H54 (cell line): ENCODE measurements at places on chromosomes 1 and 21.

DNA sequence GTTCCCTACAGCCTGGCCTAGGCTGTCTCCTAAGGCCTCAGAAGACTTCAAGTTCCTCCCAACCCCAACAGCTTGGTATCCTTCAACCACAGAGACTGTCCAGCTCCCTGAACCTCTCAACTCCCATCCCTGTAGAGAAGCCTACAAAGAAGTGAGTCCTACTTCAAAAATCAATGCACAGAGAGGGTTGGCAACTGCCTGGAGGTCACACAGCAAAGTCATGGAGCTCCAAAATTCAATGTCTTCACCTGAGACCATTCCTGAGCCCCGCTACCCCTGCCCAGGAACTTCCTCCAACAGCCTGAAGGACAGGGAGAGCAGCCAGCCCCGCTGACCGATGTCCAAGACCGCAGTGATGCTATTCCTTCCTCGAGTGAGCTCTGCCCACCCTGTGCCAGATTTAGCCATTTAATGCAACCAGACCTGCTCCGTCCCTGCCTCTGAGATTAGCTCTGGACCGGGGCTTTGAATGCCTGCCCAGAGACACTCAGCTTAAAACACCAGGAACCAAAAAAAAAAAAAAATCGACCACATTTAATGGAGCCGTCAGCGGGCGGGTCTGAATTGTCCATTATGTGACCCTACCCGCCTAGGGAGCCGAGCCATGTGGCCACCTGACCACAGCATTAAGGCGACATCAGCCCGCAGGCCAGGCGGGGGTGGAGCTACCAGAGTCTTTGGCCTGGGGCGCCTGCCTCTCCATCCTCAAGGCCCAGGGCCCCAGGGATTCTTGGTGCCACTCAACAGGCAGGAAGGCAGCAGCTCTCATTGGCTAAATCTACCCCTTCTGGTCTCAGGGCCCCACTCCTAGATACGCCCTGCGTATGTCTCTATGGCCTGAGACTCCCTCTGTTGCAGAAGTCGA lies 148.6 kb downstream of the SYF2 start:
- DNase-seq, result no peak

DNA sequence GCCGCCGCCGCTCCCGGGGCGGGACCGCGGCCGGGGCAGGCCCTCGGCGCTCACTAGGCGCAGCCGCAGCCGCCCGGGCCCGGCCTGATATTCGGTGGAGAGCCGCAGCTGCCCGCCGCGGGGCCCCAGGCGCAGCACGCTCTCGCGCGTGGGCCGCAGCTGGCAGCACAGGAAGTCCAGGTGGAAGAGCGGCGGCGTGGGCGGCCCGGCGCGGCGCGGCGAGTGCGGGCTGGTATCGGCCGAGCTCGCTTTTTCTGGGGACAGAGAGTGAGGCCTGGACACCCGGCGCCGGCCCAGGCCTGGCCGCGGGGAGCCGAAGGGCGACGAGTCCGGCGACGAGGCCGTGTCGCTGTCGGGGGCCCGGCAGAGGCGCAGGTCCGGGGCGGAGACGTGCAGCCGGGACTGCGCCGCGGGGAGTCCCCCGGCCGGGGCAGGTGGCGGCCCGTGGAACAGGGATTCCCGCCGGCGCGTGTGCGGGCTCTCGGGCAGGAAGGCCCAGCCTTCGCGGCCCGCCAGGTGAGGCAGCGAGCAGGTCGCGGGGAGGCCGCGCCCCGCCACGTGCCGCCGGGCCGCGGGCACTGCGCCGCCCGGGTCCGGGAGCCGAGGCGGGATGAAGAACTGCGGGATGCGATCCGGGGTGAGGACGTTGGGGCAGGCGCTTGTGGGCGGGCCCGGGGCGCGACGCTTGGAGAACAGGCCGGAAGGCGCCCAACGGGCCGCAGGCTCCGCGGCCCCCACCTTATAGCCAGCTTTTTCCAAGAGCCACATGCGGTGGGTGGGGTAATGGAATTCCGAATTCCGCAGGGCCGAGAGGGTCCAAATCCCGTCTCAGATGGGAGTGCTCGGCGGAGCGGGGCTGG lies 1.2 kb downstream of the C2CD4D start:
- no peak for DNase-seq

GRCh38 chr1:212290608-212291007 lies 5.4 kb downstream of the PPP2R5A start:
- DNase-seq, result no peak

DNA sequence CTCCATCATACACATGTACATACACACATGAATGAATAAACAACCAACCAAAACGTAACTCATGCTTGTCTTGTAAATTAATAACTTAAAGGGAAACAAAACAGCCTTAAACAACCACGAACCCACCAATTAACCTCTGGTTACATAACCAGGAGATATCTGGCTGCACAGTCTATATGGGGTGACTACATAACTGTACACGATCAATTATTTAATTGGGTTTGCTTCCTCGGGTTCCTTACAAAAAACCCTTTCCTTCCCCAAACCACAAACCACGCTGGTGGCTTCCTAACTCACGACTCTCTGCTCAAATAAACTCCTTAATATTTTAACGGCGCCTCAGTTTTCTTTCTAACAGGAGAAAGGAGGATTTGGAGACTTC lies 744 bp downstream of the ZNF670 start:
- DNase-seq, result no peak

DNA sequence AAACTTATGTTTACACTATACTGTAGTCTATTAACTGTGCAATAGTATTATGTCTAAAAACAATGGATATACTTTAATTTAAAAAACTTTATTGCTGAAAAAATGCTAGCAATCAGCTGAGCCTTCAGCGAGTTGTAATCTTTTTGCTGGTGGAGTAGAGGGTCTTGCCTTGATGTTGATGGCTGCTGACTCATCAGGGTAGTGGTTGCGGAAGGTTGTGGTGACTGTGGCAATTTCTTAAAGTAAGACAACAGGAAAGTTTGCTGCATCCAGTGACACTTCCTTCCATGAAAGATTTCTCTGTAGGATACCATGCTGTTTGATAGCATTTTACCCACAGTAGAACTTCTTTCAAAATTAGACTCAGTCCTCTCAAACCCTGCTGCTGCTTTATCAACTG lies 234.7 kb upstream of the CSF3R start:
- DNase-seq, result no peak

DNA sequence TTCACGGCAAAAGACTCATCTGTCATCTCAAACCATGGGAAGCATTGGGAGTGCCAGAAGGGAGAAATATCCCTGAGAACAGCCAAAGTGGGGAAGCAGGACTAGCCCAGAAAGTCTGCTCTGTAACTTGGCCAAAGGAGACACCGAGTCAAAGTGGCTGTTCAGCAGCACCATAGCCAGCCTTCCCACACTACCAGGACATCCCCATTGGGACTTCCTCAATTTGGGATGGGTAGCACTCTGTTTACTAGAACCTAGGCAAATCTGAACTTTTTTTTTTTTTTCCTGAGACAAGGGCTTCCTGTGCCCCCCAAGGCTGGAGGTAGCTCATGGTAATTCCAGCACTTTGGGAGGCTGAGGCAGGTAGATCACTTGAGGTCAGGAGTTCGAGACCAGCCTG lies 93.0 kb downstream of the ENAH start:
- DNase-seq, result no peak

DNA sequence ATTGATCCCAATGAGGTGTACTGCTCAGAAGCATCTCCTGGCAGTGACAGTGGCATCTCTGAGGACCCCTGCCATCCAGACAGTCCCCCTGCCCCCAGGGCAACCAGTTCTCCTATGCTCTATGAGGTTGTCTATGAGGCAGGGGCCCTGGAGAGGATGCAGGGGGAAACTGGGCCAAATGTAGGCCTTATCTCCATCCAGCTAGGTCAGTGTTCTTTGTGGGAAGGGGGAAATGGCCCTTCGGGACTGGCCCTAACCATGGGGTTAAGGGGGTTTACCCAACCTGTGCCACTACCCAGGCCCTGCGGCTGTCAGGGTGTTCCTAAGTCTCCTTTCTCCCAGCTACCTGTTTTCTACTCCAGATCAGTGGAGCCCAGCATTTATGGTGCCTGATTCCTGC lies 1.3 kb downstream of the CREB3L4 start:
- DNase-seq, result no peak

- no peak for DNase-seq
These were observed 86.0 kb downstream of the NCAM2 start for GRCh38 chr21:21084179-21084578.

DNA sequence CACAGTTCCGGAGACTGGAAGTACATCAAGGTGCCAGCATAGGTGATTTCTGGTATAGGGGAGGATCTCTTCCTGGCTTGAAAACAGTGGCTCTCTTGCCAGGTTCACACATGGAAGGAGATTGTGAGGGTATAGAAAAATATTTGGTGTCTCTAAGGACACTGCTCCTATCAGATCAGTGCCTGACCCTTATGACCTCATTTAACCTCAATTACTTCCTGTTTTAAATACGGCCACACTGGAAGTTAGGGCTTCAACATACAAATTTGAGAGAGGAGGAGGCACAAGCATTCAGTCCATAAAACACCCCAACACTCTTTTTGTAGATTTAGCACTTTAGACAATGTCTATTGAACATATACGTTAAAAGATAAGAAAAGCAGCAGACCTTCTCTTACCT lies 37.0 kb downstream of the COL6A1 start:
- no peak for DNase-seq

DNA sequence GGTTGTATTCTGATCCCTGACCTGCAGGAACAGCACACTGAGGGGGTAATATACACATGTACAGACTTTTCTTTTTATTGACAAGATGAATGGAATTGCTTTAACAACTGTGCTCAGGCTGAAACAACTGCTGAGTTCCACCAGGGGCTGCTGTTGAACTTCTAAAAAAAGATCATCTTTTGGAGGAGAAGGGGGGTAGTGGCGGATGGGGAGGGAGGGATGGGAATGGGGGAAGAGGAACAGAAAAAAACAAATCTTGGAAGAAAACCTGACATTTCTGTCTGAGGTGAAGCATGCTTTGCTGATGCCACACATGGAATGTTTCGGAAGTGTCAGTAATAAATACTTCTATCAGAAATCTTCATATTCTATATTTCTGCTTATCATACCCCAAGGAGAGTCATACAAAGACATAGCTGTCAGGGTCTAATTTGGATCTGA lies 75.0 kb downstream of the RWDD3 start:
- DNase-seq, result peak; percentile 20

DNA sequence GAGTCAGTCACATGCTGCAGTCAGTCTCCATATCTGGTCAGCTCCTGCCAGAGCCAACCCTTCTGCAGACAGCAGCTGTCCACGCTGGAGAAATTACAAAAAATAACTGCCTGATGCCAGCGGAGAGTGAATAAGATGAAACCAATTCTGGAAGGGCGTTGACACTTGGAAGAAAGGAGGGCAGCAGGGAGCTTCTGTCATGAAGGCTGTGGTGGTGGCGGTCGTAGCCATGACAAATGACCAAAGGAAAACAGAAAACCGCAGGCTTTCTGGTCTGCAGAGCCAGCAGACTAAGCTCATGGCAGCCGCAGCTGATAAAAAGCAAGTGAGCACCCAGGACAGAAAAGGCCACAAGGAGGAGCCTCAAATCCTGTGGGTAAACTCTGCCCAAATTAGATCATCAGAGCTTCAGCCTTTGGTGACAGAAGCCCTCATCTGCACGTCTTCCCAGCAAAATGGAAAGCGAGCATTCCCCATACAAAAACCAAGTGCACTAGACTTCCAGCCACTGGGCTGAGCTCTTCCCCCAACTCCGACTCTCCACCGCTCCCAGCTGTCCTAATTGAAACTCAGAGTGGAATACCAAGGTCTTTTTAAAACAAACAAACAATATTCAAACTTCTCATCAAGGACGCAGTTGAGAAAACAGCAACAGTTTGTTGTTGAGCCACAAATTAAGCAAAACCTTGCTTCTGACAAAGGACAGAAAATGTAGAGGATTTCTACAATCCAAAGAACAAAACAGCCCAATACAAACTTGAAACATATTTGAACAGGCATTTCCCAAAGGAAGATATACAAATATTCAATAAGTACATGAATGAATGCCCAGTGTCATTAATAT lies 28.7 kb downstream of the RSPH1 start:
- DNase-seq, result peak; percentile 42

DNA sequence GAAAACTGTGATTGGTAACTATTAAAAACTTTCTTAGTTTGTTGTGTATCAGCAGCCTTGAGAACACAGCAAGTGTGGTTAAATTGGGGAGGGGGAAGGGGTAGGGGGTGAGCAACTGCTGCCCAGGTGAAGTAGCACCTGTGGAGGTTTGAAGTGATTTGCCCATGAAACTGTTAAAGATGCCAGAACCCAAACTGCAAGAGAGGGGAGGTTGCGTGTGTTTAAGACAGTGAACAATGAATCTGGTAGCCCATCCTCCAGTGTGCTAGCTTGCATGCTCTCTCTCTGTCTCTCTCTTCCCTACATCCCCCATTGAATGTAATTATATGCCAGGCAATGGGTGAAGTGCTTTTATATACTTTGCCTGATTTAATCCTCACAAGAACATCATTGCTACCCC lies 154.7 kb downstream of the RUNX1 start:
- no peak for DNase-seq

DNA sequence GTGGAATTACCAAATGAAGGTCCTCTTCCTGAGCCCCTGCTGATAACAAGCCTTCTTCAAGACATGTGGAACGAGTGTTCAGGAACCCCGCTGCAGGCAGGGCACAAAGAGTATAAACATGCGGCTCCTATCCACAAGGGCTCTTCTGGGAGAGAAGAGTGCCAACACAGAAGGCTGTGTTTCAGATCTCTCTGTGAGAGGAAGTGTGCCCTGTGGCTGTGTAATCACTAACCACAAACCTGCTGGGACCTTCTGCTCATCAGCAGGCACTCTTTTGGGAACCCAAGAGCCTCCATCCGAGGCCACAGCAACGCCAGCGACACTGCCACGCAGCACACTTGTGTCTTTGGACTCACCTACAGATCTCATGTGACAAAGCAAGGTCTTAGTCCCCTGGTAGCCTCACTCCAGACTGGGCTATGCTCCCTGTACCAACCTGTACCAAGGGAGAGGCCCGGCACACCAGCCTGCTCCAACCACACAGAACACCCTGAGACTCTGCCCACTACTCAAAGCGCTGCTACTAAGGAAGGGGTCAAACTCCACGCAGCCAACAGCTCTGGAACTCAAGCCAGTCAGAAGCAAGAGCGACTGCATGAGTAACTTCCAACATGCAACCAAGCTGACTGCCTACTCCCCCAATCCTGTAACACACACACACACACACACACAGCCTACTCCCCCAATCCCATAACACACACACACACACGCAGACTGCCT lies 7.8 kb downstream of the PTTG1IP start:
- DNase-seq, result no peak

DNA sequence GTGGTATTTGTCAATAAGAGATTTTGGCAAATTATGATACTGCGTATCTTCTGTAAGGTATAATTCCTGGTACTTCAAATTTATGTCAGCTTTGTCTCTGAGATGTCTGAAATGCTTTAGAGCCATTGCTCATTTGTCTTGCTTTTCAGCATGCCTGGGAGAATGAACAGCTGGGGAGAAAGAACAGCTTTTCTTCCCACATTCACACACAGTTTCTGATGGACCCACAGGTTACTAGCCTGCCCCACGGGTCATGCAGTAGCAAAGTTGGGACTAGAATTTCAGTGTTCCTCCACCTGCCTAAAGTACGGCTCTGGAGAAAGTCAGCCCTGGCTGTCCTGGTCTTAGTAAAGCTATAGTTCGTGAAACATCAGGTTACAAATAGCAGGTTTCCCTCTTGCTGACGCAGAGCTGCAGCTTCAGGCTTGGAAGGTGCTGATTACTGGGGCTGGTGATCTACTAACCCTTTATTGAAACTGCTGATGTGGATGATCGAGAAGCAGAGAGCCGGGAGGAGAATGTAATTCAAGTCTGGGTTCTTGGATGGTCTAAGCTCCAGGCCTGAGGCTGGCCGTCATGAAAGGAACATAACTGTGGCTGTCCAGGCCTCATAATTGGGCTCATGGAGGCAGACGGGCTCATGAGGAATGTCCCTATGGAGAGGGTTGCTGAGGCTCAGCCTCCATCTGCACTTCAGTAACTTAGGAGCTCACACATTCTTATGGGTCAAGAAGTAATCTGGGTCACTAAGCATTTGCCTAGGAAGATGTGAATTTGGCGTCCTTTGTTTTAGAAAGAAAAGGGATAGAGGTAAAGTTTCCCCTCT lies 12.4 kb downstream of the GALNT2 start:
- no peak for DNase-seq
